Bone marrow (tissue), 2 donors: ENCODE measurements at places on chromosomes 3 and 15.

DNA sequence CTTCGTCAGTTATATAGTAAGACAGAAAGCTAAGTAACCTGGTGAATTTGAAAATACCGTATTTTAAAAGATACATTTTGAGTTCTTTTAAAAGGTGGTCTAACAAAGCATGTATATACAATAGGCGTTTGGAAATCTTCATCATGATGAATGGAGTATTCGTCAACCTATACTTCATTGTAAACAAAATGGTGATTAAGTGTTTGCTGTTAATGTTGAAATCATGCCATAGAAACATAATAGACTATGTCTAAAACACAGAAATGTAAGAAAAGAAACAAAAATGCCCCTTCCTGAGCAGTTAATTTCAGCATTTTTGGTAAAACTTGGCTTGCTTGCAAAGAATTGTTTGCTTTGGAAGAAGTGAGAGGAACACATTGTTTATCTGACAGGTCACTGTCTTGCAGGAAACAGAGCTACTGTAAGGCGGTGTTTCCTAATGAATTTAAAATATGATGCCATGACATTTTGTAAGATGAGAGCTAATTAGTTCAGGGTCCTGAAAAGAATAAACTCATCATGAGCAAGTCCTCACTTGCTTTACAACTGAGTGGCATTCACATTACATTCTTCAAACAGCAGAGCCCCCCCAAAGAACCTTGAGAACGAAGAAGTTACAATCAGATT, 126.7 kb downstream of the SERPINI1 start:
- no peak for DNase-seq

GRCh38 chr3:4506559-4507023, 13.4 kb downstream of the ITPR1 start:
- DNase-seq: no peak

- DNase-seq: peak; percentile 84
Observed at GRCh38 chr3:151347432-151347831, 18.1 kb upstream of the P2RY13 start.

- DNase-seq: no peak
Observed at GRCh38 chr3:122538956-122539490, 24.3 kb upstream of the KPNA1 start.

DNA sequence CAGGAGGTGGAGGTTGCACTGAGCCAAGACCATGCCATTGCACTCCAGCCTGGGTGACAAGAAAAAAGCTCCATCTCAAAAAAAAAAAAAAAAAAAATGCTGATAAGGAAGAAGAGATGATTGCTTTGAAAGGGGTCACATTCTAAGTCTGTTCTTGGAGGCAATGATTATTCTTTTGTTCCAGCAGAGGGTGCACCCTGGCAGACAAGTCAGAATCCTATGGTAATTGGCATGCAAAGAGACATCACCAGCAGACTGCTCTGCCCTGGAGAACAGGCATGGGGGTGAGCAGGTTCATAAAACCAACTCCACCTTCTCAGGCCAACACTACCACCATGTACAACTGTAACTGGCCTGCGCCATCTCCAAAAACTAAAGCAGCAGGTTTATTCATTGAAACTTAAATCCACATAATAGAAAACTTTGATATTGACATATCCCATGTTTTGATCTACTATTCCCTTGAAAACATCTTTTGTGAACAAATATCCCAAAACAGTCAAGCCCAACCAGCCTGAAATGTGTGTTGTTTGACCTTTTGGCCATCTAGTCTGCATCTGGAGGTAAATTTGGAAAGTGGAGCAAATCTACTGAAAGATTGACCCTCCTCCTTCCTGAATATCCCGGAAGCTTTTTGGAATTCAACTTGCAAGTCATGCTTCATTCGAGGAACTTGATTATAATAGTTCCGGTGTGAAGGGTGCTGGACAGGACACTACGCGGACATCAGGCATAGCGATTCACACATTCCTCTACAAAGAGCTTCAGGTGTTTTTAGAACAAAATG, 100.3 kb downstream of the MECOM start:
- DNase-seq: no peak
